ENCODE measurements at places on chromosomes 2 and 18. TPM values are rescaled to one million over a fixed set of nuclear protein-coding genes. Genes with fewer than 3 reads are reported as not detected.

DNA sequence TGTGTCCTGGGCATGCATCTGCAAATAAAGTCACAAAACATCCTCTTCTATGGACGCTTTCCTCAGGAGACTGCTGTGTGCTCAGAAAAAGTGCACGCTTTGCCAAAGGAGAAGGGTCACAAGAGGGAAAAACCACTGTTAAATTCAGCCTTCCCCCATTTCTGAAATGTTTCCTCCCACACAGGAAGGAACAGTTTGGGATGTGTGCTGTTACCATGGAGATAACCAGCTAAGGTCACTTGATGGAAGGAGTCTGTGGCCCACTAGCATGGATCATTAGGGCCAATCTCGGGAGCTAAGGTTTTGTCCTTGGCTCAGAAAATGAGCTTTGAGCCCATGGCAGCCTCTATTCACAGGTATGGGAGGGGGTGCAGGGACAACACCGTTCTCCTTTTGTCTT, 5.6 kb downstream of the KCNE4 start:
- no peak for DNase-seq

GRCh38 chr2:230905448-230906421, 19.3 kb downstream of the GPR55 start:
- DNase-seq: no peak

- DNase-seq: no peak
Measured at GRCh38 chr2:237210763-237211162, 125.1 kb downstream of the COPS8 start.

GRCh38 chr2:118669654-118670053, 177.8 kb downstream of the EN1 start:
- DNase-seq: no peak

- no peak for DNase-seq
Measured at GRCh38 chr2:114122930-114123329, 233.0 kb downstream of the ACTR3 start.

GRCh38 chr2:62919041-62919440, 131.6 kb upstream of the OTX1 start:
- DNase-seq: no peak

- DNase-seq: no peak
Measured at GRCh38 chr2:113251118-113251517, 27.6 kb downstream of the PAX8 start.

DNA sequence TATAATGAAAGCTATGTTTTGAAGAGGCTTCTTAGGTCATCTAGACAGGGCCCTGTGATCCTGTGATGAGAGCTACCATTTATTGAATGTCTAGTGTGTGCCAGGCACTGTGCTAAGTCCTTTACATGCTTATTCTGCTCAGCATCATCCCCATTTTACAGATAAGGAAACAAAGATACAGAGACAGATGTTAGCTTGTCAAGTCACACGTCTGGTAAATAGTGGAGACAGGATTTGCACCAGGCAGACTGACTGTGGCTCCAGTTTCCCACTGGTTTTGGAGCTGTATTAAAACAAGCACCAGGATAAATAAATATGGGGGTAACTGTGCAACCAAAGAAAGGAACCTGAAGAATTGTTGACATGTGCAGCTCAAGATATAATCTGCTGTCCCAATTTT, 19.2 kb upstream of the EML6 start:
- DNase-seq: no peak

DNA sequence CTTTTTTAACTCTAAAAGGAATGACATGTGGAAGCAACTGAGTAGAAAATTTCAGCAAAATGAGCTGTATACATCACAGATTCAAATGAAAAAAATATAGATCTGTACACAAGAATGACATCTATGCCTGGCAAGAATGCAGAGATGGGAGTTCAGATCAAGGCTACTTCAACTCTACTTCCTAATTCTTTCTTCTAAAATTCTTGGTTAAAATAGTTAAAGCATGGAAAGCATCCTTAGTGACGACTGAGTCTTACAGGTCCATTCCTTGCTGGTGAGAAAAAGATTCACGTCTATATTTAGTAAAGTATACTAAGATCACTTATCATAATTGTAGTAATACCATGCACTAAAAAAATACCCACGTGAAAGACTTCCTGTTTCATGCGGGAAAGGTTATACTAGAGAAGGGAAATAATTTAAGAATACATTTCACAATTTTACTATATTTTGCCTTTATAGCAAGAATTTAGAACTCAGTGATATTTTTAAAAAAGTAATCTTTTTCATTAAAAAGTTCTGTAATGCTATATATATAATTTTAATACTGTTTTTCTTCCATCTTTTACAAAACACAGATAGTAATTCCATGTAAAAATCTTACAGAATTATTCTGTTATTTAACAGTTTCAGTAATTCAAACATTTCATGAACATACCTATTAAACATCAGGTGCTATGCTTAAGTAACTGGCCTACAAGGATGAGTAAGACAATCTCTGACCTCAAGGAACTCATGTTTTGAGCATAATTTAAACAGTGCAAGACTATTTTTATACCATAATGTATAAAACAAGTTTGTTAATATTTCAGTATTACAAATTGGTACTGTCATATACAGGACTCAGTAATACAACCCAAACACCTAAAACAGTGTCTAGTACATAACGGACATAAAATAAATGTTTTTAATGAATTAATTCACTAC, 159.6 kb downstream of the BAZ2B start:
- DNase-seq: no peak

- DNase-seq: no peak
Measured at GRCh38 chr2:149572102-149572953, 15.2 kb downstream of the MMADHC start.

- DNase-seq: no peak
Measured at GRCh38 chr18:63586431-63586830, 712 bp upstream of the SERPINB13 start.

GRCh38 chr2:105141099-105141614, 100.4 kb upstream of the GPR45 start:
- DNase-seq: no peak

GRCh38 chr2:68193787-68194372, 36.2 kb downstream of the PNO1 start:
- no peak for DNase-seq

GRCh38 chr18:44579745-44580144, 100.9 kb upstream of the SETBP1 start:
- DNase-seq: no peak

DNA sequence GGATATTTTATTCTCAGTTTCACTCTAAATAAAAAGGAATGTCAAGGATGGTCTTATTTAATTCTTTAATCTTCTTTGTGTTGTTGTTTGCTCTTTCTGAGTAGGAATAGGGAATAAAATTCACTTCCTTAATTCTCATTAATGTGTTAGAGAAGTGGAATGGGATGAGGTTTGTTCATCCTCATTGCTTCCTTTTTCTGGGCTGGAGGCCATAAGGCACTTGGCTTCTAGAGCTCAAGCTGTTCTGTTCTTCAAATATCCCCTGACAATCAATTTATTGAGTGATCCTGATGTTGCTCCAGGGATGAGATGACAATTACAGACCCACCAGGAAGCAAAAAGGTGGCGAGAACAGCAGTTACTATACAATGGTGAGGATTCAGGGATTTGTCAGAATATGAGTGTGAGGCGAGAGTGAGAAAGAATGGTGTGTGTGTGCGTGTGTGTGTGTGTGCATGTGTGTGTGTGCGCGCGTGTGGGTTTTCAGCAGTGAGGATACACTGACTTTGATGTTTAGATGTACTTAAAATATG, 557.6 kb upstream of the FANCL start:
- DNase-seq: no peak

DNA sequence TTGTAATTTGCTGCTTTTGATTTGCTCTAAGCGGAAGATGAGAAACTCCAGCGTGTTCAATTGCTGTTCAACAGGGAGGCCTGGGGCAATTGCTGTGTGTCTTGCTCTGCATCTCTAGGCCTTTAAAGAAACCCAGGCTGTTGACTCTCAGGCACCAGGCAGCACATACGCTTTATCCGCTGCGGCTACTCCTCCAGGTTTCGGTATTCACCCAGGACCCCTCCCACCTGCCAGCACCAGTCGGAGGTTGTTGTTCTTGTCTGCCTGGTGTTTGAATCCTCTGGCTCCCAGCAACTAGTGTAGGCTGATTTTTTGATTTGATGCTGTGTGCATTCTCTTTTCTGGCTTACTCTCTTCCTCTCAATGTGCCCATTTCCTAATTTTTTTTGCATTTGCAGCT, 383.1 kb downstream of the TSN start:
- no peak for DNase-seq

DNA sequence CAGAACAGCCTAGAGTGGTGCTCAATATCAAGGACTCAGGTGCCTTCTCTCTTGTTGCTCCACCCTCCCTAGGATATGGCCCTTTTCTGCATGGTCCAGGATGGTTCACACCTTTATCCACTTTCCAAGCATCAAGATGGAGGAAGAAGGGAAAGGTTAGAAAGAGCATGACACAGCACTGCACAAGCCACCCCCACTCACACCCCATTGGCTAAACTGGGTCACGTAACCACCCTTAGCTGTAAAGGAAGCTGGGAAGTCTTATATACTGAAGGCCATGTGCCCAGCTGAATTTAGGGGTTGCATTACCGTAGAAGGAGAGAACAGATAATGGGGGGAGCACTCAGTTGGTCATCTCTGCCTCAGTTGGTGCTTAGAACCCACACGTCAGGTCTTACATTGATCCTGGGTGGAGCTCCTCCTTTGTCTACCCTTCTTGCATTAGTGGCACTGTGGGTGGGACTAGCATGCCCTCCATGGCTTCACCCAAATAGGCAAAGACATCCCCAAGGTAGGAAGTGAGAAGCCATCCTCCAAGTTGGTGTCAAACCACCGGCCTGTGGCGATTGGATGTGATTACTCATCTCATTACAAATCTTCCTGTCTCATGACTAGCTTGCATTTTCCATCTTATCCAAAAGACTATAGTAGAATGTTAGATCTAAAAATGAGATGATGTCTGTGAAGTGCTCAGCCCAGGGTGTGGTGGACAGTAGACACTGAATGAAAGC, 248.5 kb downstream of the HAUS1 start:
- no peak for DNase-seq

GRCh38 chr2:197235711-197236110, 74.9 kb downstream of the ANKRD44 start:
- DNase-seq: no peak

DNA sequence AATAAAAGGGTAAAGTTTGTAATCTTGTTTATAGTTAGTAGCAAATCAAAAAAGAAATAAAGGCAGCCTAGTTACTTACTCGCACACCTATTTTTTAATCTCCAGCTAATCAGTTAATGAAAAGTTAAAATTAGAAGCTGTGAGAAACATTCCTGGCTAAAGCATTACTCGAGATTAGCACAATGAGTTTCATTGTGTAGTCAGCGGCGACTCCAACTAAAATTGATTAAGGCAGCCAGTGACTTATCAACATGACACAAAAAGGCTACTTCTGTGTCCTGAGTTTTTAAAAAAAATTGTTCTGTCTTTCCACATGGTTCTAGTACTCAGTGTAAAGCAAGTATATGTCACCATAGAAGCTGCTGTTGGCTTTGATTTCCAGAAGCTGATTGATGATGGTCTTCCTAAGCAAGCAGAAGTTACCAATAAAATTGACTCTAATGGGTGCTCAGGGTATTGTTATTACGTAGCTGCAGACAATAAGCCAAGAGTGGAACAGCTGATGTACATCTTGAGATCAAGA, 159.2 kb downstream of the CPS1 start:
- DNase-seq: no peak

The SIX3 gene
- total RNA-seq: not detected

The DSG1 gene
- total RNA-seq: not detected

The TUBB6 gene
- 357 TPM for total RNA-seq

The KCNIP3 gene
- total RNA-seq: 12.5 TPM

The CNTNAP5 gene
- not detected for total RNA-seq

The VWA3B gene
- total RNA-seq: 0.27 TPM

The COL4A3 gene
- 36.7 TPM for total RNA-seq

The YPEL5 gene
- total RNA-seq: 83.9 TPM

Measured in thoracic aorta (tissue), 2 donors.